ENCODE measurements at places on chromosomes 7 and 10.

DNA sequence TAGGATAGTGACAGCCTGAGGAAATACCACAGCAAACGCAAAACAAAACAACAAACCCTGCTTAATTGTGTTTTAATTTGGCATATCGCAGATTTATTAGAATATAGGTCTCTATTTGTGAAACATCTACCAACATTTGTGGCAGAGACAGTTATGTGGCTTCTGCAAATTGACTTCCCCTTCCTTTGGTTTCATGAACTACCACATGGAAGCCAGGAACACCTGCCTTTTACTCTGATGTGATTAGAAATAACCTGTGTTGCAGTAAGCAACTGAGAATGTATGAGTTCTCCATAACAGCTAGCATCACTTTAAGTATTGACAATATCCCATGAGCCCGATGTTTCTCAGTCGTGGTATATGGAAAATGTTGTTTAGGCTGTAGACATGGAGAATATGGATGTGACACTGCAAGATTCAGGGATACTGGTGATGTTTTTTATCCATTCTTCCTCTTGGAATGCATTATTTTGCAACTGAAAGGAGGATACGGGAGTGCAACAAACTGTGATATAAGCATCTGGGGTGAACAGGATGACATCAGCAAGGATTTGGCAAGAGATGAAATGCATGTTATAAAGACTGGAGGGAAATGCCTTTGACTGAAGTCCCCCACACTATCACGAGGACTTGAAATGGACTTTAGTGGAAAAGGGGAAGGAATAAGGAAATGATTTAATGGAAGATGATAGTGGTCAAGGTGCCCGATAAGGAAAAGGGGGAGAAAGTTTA lies 95.9 kb downstream of the CUBN start:
- no peak for DNase-seq

DNA sequence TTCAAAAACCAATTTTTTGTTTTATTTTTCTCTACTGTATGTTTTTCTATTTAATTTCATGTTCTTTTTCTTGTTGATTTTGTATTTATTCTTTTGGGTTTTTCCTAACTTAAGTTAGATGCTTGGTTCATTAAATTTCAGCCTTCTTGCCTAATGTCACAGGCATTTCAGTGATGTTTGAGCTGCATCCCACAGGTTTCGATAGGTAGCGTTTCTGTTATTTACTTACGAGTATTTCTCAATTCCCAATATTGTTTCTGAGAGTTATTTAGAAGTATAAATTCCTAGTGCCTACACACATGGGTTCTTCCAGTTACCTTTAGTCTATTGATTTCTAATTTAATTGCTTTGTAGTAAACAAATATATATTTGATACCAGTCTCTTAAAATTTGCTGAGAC lies 18.2 kb downstream of the PROSER2 start:
- DNase-seq = no peak

DNA sequence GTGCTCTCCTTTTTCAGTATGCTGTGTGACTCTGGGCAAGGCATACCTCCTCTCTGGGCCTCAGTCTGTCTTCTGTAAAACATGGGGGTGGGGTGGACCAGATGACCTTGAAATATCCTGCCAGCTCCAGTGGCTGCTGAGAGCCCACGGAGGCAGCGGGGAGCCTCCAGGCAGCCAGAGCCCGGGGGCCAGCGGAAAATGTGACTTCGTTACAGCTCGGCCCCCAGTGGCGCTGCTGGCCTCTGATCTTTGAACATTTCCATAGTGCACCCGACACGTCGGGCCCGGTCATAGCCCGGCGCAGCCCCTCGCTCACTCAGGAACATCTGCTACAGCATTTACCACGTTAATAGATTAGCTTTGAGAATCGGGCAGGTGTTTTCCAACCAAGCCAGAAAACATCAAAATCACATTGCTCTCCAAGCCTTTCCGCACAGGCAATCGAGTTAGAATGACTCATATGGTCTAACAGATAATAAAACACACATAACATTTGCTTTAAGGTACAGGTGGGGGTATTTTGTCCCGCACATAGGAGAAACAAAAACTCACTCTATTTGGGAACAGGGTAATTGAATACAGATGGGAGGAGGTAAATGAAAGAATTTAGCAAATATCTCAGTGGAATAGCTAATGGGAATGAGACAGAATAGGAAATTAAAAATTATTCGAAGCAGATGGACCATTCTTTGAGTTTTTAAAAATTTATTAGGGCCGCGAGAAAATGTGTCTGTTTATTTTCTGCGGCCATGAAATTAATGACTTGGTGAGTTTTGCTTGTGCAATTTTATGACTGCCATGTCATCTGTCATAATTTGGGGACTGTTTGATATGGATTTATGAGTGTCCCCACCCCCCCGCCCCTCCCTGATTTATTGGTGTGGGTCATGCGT lies 26.3 kb upstream of the COMTD1 start:
- no peak for DNase-seq

DNA sequence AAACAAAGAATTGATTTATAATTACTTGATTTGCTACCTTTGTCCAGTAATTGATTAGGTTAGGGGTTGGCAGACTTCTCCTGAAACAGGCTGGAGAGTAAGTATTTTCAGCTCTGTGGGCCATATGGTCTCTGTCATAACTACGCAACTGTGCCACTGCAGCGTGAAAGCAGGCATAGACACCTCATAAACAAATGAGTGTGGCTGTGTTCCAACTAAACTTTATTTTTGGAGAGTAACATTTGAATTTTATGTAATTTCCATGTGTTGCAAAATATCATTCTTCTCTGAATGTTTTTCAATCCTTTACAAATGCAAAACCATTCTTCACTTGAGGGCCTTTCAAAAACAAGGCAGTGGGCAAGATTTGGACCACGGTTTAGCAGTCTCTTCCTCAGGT lies 76.9 kb downstream of the GALNT17 start:
- DNase-seq = no peak

DNA sequence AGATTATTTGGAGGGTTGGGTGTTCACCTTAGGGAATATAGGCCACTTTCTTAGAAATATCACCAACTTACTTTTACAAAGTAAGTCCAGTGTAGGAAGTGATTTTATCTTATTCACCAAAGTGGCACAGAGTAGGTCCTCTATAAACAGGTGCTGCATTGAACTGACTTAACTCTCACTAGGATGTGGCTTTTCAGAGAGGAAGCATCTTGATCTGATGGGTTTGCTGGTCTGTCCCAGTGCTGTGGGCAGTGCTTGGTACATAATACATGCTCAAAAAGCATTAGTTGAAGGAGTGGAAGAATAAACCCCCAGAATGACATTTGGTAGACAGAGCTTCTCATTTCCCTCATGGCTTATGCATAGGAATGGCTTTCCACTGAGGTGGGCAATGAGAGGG lies 334.7 kb downstream of the LRMDA start:
- DNase-seq = no peak

DNA sequence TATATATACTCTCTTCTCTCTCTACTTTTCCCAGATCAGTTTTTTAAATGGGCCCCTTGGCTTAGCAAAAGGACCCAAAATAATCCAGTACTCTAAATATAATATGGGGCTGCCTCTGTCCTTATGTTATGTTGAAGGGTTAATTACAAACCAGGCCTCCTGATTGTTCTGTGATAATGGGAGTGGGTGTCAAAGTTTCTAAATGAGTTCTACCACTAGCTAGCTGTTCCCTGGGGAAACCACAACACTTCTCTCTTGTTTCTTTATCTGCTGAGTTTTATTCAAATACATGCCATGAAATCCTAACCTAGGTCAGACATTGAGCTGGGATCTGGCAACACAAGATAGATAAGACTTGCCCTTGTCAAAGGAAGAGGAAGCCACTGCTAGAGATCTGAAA lies 3.8 kb downstream of the HTR5A start:
- no peak for DNase-seq

- DNase-seq = no peak
Observed at GRCh38 chr7:14698239-14698638, 204.3 kb downstream of the DGKB start.

DNA sequence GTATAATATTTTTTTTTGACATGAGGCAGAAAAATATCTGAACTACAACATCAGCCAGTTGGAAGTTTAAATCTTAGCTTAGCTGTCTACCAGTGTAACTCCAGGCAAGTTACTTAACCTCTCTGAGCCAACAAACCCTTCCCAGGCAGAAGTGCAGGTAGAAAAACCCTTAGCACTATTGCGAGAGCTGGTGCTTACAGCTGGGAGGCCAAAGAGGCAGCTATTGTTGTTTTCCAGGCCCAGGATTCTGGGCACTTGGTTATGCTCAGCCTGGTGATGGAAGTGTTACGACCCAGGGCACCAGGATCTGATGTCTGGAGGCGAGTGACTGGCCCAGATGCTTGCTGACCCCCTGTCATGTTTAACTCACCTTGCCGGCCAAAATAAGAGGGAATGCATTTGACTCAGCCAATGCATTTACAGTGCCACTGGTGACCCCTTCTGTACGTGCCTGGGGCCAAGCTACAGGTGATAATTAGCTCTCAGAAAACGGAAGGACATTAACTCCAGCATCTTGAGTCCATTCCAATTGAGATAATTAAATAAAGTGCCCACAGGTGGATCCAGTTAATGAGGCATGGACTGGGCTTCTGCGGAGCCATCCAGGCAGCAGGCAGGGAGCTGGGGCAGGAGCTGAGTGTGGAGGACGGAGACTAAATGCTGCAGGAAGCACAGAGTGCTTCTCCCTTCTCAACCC lies 126.5 kb upstream of the HABP2 start:
- no peak for DNase-seq

DNA sequence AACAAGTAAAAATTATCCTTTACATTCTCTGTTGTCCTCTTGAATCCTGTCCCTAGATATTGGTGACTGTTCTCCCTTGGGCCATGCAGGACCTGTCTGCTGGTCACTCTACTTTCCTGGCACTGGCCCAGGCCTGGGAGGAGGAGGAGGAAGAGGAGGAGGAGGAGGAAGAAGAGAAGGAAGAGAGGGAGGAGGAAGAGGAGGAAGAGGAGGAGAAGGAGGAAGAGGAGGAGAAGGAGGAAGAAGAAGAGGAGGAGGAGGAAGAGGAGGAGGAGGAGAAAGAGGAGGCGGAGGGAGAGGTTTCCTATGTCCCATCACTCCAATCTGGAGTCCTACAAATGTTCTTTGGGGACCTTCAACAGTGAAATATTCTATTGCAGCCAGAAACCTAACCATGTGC lies 97.3 kb upstream of the NAMPT start:
- DNase-seq = no peak

GRCh38 chr7:148191391-148192065 lies 399.0 kb upstream of the C7orf33 start:
- no peak for DNase-seq

DNA sequence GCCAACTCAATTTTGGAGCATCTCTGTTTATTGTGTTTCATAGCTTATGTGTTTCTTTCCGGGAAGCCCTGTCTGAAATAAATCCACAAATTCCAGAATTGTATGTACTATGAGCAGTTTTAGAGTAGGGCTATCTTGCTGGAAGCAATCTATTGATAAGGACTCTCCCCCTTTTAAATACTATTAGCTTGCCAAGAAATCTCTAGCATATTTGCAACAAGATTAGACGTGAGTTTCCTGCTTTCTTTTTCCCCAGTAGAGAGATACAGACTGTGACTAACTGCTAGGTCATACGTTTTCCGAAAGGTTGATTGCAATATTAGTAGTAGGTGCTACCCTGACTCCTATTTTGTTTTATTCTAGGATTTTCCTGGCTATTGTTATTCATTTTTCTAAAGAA lies 277.0 kb downstream of the MALRD1 start:
- no peak for DNase-seq

GRCh38 chr7:158476331-158476932 lies 111.2 kb downstream of the PTPRN2 start:
- no peak for DNase-seq

GRCh38 chr10:83880252-83880791 lies 259.0 kb upstream of the GHITM start:
- DNase-seq = no peak

GRCh38 chr7:144527051-144527471 lies 123.6 kb upstream of the NOBOX start:
- no peak for DNase-seq

- no peak for DNase-seq
Observed at GRCh38 chr7:47179812-47180515, 401.9 kb downstream of the TNS3 start.

DNA sequence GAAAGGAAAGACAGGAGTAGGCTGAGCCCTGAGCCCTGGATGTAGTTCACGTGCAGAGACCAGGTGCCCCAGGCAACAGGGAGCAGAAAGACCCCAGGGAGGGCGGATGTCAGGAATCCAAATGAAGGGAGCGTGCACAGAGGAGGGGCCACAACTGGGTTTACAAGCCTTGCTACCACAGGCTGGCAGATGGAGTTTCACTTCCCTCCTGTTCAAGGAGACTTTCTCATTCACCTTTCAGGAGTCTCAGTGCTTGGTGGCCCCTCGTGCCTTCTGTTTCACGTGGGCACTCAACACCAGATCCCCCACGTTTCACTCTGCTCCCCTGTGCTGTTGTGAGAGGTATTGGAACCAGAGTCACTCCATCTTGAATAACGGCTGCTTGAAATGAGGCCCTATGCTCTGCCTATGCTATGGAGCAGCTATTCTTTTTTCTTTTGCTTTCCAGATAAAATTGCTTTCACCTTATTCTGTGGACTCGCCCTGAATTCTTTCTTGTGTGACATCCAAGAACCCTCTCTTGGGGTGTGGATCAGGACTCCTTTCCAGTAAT lies 601.4 kb upstream of the IGFBP3 start:
- DNase-seq = no peak

DNA sequence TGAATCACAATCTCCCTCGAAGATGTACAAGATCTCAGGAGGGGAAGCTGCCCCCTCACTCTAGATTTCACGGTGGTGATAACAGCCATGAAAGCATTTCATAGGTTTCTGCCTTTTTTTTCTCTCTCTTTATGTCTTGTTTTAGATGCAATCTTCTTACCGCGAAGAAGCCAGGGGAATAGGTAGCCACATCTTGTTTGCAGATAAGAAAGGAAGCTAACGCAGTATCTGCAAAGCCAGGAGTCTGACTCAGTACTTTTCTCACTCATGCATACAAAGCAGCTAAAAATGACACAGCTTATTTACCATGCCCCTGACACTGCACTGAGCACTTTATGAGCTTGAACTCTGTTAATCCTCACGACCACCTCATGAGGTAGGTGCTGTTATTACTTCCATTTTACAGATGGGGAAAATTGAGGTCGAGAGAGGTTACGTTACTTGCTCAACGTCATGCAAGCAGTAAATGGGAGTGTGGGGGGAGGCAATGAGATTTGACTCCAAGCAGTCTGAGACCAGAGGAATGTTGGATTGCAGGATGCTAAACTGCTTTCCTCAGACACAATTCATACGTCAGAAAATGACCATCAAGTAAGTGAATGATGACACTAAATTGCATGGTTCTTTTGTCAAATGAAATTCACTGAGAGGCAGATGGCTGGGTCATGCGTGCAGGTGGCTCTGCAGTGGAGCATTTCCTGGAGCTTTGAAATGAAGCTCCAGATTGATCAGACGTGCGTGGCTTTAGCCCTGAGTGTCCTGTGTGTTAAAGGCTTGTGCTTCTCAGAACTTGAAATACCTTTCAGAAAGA lies 3.3 kb downstream of the MAP3K8 start:
- DNase-seq = no peak

Data from activated T-helper 1 cell treated with Interleukin-2 at 50 U/mL for 16 hours (primary cell).